NCI-H2081 treated with DMSO at 0.1 percent for 48 hours (cell line): ENCODE measurements at places on chromosomes 3 and 15.

DNA sequence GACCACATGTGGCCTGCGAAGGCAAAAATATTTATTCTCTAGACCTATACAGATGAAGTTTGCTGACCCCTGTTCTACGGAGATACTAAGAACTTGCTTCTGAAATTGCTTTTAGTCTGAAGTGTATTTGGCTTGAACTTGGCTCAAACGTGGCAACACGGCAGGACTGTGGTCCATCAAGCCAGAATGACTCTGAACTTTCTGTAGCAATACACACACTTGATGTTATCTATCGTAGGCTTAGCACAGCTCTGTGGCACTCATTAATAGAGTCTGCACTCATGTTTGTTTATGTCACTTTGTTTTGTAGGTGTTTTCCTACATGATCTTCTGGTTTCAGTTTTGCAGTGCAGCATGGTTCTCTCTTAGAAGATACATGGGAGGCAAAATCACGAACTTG lies 298.1 kb downstream of the ADAMTS17 start:
- DNase-seq, result no peak

GRCh38 chr15:71753346-71753745 lies 57.0 kb upstream of the NR2E3 start:
- DNase-seq, result no peak

DNA sequence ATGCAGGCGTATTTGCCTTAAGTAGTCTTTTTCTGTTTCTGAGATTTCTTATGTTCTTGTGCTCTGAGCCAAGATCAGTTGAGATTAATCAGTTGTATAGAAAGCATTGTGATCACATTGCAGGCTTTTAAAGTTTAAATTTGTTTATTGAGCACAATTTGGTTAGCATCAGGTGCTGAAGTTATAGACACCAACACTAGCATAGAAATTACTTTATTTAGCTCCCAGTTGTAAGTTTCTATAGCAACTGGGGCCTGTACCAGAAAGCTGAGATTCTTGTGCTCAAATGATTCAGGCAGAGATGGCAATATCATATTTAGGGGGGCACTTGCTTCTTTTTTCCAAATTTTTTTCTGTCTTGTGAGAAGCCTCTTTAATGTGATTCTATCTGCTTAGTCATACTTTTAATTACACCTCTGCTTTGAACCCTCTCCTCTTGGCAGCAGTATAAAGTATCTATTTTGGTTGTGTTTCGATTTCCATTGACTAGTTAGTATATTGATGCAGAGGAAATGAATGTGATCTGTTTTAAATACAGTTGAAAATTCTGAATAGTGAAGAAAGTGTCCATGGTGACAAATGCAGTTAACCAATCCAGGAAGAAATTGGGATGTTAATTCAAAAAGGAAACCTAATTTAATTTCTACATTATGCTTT lies 241.7 kb upstream of the GBE1 start:
- no peak for DNase-seq

DNA sequence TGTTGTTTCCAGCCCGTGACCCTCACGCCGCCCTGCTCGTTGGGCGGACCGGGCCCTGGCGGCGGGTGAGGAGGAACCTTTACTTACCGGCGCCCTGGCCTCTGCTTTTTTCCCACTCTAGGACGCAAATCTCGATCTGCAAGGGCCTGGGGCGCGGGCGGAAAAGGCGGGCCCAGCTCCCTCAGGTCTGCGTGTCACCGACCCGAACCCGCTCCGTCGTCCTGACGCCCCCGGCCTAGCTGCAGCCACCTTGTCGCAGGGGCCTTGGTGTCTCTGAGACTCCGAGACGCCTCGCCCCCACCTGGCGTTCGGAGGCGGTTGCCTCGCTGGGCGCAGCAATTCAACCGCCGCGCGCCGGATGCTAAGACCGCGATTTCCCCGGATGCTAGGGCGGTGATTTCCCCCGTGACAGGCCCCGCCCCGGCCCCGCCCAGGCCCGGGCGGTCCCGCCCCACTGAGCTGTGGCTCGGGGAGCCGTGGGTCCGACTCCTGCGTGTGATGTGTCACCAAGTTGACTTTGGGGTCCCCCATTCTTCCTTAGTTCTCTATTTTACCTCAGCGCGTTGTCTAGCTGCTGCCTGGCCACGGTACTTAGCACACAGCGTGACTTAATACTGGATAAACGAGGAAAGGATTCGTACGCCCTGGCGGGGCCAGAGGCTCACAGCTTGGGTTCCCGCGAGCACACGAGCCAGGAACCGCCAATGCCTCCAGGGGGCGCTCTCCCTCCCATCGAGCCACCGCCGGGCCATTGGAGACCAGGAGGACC lies at the start of gene RPL39L:
RPL39L (minus strand) TSS at position 371 of the 769 bp plus-strand sequence. CDS start 18,196 bp downstream, outside the sequence.
- no peak for DNase-seq

- DNase-seq, result no peak
These were observed 50.3 kb downstream of the CMTM8 start for GRCh38 chr3:32288819-32289218.

- no peak for DNase-seq
These were observed 92.0 kb downstream of the IGF1R start for GRCh38 chr15:98740295-98740694.

- DNase-seq, result no peak
These were observed 746.8 kb upstream of the LMCD1 start for GRCh38 chr3:7754653-7755441.

GRCh38 chr3:171389491-171389890 lies 70.7 kb downstream of the TNIK start:
- no peak for DNase-seq

GRCh38 chr3:13133471-13133981 lies 60.3 kb upstream of the IQSEC1 start:
- no peak for DNase-seq

GRCh38 chr3:21056293-21056692 lies 694.7 kb downstream of the ZNF385D start:
- no peak for DNase-seq

- DNase-seq, result no peak
These were observed 56.2 kb downstream of the AAGAB start for GRCh38 chr15:67198157-67198754.

DNA sequence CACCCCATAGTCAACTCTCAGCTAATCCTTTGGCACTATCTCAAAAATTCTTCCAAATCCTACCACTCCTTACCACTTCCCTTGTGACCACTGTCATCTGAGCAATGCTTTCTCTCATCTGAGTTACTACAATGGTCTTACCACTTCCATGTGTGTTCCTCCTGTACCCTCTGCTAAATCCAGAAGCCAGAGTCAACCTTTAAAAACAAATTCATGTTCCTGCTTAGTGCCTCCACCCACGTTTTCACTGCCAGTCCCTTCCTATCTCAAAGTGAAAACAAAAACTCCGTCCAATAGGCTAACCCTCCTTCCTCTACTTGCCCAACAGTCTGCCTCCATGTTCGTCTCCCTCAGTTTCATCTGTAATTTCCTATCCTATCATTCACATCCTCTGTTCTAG lies 109.0 kb downstream of the ADAMTS9 start:
- DNase-seq, result no peak

GRCh38 chr15:98292442-98293240 lies 332.1 kb downstream of the ARRDC4 start:
- DNase-seq, result no peak

DNA sequence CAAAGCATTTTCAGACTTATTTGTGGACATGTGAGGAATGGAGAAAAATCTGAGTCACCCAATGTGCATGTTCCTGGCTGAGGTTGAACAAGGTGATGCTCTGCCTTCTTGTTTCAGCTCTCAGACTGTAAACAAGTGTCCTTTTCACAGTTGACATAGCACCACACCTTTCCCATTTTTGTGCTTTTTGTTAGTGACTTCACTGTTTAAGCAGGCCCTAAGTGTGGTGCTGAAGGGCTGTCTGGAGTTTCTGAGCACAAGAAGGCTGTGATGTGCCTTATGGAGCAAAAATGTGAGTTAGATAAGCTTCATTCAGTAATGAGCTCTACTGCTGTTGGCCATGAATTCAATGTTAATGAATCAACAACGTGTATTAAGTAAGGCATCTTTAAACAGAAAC lies 20.4 kb downstream of the ABI3BP start:
- DNase-seq, result no peak

- peak; percentile 27 for DNase-seq
These were observed 277.1 kb upstream of the GBE1 start for GRCh38 chr3:82038556-82038955.

DNA sequence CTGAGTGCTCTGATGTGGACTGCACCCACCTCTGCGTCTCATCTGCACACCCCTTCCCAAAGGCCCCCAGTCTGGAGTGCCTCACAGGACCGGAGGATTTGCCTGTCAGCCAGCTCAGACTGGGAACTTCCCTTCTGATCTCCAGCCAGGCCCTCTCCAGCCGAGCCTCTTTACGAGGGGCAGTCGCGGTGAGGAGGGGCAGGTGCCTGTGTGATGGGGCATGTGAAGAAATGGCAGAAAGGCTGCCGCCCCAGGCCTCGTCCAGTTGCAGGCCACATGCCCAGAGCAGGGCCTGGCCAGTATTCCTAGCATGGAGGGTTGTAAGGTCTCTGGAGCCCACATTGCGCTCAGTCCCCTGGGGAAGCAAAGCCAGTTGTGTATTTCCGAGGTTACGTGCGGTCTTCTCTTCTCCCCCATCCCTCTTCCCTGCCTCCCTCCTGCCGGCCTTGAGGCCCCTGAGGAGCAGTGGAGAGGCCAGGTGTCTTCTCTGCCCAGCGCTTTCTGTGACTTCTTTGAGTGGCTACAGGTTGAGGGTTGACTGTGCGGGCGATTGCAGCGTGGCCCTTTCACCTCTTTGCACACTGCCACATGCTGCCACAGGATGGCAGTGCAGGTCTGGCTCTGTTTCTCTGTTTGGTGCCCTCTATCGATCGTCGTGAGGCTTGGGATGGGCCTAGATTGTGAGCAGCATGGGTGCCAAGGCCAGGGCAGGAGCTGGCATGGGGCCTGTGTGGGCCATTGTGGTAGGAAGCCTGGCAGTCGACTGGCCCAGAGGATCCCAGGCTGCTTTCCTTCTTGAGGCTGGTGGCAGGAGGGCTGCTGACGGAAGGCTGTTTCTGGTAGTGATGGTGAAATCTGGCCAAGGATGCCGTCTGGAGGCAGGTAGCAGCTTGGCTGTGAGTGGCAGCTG lies 5.3 kb downstream of the CLK3 start:
- no peak for DNase-seq

- no peak for DNase-seq
These were observed 388 bp downstream of the DAPK2 start for GRCh38 chr15:64045774-64046420.

DNA sequence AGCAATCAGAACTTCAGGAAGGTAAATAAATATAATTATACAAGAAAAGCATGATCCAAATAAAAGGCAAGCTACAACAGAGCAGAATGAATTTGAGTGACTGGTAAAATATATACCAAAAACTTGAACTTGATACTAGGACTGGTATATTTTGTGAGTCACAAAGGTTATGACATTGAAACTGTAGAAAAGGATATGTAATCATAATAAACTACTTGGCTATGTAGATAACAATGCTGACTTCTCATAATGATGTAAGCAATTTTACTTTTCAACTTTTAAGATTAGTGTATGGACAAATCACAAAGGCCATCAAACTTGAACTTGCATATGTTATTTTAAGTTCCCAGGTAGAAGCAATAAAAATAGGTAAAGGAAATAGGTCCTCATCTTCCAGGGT lies 384.5 kb upstream of the NECTIN3 start:
- DNase-seq, result no peak
